ENCODE measurements at places on chromosomes 13 and 19. TPM values are rescaled to one million over a fixed set of nuclear protein-coding genes. Genes with fewer than 3 reads are reported as not detected.
A peak's percentile ranks its signal among the peaks of the same experiment; 100 is the strongest.

Gene LINGO3
- total RNA-seq: 0.75 TPM

- H3K36me3 ChIP-seq: no peaks in the 10 kb centered on the region
- H3K27ac ChIP-seq: no peak overlapping the region
- no peak overlapping the region for H3K4me3 ChIP-seq
- H3K27me3 ChIP-seq: peaks cover 24% of the 10 kb centered on the region
- H3K4me1 ChIP-seq: peaks cover 24% of the 10 kb centered on the region
- no peak for DNase-seq
Observed at GRCh38 chr13:80336370-80336769, 4.6 kb downstream of the SPRY2 start.

GRCh38 chr19:46069806-46070341 is 29.1 kb upstream of the IGFL4 start:
- H3K36me3 ChIP-seq: no peaks in the 10 kb centered on the region
- H3K27me3 ChIP-seq: peaks cover 4% of the 10 kb centered on the region
- no peak overlapping the region for H3K4me3 ChIP-seq
- no peak overlapping the region for H3K27ac ChIP-seq

DNA sequence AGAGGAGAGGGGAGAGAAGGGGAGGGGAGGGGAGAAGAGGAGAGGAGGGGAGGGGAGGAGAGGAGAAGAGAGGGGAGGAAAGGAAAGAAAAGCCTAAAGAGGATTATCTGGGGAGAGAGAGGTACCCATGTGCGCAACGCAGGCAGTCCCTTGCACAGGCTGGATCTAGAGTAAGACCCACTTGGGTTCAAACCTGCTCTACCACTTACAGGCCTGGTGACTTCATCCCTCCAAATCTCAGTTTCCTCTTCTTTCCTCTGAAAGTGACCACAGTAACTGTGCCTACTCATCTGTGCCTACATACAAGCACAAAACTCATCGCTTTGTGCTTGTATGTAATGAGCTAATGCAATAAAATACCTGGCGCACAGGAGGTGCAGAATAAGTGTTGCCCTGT is 732 bp upstream of the MAP1S start:
- H3K4me1 ChIP-seq: peaks cover 32% of the 10 kb centered on the region
- no peaks in the 10 kb centered on the region for H3K27me3 ChIP-seq
- peak overlapping the region; percentile 53 for H3K27ac ChIP-seq
- H3K4me3 ChIP-seq: no peak overlapping the region
- H3K36me3 ChIP-seq: no peaks in the 10 kb centered on the region

- H3K27ac ChIP-seq: no peak overlapping the region
- DNase-seq: no peak
- H3K4me1 ChIP-seq: no peaks in the 10 kb centered on the region
- H3K36me3 ChIP-seq: no peaks in the 10 kb centered on the region
Observed at GRCh38 chr19:33397536-33398360, 24.2 kb downstream of the CEBPG start.

GRCh38 chr19:22545751-22546150 is 88.4 kb upstream of the ZNF492 start:
- no peak overlapping the region for H3K27ac ChIP-seq
- no peak overlapping the region for H3K4me3 ChIP-seq
- no peaks in the 10 kb centered on the region for H3K4me1 ChIP-seq
- H3K27me3 ChIP-seq: no peaks in the 10 kb centered on the region
- no peak for DNase-seq

- no peak for DNase-seq
- H3K36me3 ChIP-seq: no peaks in the 10 kb centered on the region
- no peaks in the 10 kb centered on the region for H3K4me1 ChIP-seq
- no peak overlapping the region for H3K27ac ChIP-seq
- H3K27me3 ChIP-seq: no peaks in the 10 kb centered on the region
- H3K4me3 ChIP-seq: no peak overlapping the region
Observed at GRCh38 chr13:84430446-84430845, 548.2 kb upstream of the SLITRK1 start.

GRCh38 chr13:42272804-42273175 is 838 bp downstream of the AKAP11 start:
- peak overlapping the region; percentile 80 for H3K4me3 ChIP-seq
- peaks cover 59% of the 10 kb centered on the region for H3K4me1 ChIP-seq
- H3K27ac ChIP-seq: peak overlapping the region; percentile 94
- no peaks in the 10 kb centered on the region for H3K36me3 ChIP-seq
- H3K27me3 ChIP-seq: no peaks in the 10 kb centered on the region
- peak; percentile 26 for DNase-seq

GRCh38 chr19:37718304-37718703 is 1.3 kb downstream of the ZNF607 start:
- H3K36me3 ChIP-seq: no peaks in the 10 kb centered on the region
- H3K4me3 ChIP-seq: no peak overlapping the region
- no peak for DNase-seq
- peaks cover 19% of the 10 kb centered on the region for H3K4me1 ChIP-seq
- H3K27ac ChIP-seq: no peak overlapping the region
